Stimulated activated CD8-positive, alpha-beta memory T cell treated with anti-CD3 and anti-CD28 coated beads, Interleukin-7, amount 100 ng/mL, for 1 hour (primary cell): ENCODE measurements at places on chromosomes 6 and 20.

DNA sequence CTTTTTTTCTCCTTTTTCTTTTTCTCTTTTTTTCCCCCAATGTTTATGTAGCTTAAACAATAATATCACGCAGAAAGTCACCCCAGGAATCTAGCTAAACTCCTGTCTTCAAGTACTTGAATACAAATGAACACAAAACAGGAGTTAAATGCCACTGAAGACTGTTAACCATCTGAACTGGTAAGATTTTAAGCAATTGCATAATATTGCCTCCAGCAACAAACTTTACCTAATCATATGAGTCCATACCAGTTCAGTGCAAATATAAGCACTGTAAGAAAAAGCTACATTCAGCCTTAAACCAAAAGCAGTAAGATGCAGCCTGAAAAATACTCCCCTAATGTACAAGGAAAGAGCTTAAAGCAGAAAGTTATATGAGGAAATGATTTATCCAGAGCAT is 173.9 kb upstream of the TFAP2D start:
- no peak for DNase-seq

DNA sequence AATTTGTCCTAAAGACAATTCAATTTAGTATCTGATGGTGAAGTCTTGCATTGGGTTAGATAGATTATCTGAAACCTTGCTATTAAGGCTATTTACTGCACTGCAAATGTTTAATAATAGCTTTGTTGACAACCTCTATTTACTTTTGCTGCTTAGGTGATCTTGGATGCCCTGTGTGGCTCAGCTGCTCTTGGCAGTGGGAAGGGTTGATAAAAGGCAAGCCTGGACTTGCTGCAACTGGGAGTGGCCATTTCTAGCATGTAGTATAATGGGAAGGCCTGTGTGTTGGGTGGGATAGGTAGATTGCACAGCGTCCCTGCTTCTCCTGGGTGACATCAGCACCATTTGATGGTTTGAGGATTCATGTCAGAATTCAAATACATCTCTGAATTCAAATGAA is 49.1 kb downstream of the ARMC2 start:
- no peak for DNase-seq

GRCh38 chr20:62888406-62888805 is 26.8 kb upstream of the TCFL5 start:
- DNase-seq = no peak

DNA sequence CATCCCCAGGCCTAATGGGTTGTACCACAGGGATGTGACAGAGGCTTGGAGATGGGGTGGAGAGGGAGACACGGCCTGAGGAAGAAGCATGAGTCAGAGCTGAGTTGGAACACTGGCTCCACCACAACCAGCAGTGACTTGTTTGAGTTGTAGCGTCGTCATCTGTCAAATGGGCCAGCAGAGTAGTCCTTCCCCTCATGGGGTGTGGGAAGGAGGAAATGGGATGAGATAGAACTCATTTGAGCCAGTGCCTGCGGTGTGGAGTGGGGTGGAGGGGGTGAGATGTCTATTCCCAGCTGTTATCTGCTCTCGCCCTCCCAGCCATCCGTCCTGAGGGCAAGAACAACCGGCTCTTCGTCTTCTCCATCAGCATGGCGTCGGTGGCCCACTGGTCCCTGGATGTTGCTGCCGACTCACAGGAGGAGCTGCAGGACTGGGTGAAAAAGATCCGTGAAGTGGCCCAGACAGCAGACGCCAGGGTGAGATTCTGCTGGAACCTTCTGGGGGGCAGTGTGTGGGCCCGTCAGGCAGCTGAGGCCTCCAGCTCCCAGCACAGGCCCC is 32.5 kb downstream of the PLCG1 start:
- no peak for DNase-seq

DNA sequence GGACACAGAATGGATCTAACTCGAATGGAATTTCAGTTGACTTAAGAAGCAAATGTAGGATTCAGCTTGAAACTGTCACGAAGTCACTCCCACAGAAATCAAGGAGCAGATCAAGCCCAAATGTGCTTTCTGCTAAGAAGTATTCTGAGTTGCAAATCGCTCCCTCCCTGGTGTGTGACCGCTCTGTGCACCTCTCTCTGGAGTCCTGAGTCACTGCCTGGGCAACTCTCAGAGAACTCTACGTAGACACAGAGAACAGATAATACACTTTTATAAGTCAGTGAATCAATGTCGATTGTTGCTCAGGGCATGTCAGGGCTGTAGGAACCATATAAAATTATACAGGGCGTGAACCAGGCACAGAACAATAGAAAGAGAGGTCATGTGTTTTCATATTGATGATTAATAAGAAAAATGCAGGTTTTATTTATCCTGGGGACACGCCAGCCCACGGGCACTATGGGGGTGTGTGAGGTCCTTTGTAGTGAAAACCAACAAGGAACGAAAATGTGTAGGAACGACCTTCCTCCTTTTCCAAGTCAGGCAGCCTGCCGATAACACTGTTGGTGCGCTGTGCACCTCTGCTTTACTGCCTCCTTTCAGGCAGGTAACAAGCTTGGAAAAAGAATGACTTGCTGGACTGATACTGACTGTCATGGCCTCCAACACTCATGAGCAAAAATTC is 248.1 kb upstream of the FOXQ1 start:
- no peak for DNase-seq

GRCh38 chr6:167492100-167492449 is 167.2 kb downstream of the TTLL2 start:
- no peak for DNase-seq

- DNase-seq = peak; percentile 19
These were observed 136.3 kb downstream of the ZMYND8 start for GRCh38 chr20:47220161-47220582.

GRCh38 chr6:154219250-154219649 is 137.4 kb downstream of the IPCEF1 start:
- no peak for DNase-seq

GRCh38 chr6:116467096-116467495 is 5.9 kb downstream of the CALHM6 start:
- DNase-seq = no peak

GRCh38 chr6:106316375-106316766 is 9.2 kb downstream of the ATG5 start:
- no peak for DNase-seq
